AG20443 (cell line): ENCODE measurements at places on chromosomes 2 and 18.

GRCh38 chr18:32468147-32468845, 2.4 kb downstream of the GAREM1 start:
- no peak for DNase-seq

DNA sequence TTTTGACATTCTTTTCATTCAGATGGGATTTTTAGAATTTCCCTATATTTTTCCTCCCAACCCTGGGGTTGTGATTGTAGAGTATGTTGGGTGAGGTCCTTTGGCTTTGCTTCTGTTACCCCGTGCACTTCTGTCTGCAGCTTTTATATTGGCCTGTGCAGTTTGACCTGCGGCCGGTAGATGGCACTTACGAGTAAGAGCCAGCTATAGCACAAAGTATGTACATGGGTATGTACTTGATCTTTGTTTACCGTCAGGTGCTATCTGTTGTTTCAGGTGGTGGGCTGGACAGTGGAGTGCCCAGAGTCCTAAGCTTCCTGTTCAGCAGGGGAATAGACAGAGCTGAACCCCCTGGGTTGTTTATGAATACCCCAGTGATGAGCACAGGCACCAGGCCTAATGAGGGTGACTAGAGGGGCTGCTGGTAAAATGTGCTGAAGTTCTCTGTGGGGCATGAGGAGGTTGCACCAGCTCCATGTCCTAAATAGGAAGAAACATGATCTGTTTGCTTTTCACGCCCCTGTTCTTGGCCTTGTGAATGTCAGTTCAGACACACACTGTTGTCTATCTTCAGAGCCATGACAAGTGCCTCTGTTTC, 58.9 kb upstream of the THUMPD2 start:
- peak; percentile 65 for DNase-seq

DNA sequence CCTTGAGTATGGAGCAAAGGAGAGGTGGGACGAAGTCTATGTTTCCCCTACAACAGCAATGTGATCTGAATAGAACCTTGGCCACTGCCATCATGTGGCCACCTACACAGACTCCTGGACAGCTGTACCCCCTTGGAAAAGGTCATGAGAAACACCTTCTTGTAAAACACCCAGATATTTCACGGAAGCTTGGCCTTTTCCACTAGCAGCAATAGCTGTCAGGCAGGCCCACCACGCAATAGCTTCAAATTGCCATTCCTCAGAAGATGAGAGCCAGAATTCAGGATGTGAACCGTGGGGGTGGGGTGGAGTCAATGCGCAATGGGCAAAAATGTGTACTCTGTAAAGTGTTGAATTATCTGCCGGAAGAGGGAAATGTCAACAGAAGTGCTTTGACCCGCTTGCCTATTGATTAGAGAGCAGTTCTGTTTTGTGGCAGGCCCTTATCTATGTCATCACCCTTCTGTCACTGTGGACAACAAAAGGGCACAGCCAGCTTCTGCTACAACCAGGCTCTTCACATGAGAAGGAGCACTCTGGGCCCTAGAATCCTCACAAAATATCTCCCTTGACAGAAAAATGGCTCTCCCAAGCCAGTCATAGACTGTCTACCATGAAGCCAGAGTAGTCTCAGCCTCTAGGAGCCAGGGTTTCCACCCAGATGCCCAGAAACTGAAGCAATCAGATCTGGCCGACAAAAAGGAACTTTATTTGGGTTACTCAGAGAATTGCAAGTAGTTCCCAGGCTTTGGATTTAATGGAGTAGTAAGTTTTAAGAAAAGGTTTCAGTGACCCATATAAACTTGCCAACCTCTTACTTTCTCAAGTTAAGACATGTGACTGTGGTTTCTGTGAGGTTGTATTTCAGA, 9.5 kb downstream of the INPP1 start:
- peak; percentile 46 for DNase-seq

DNA sequence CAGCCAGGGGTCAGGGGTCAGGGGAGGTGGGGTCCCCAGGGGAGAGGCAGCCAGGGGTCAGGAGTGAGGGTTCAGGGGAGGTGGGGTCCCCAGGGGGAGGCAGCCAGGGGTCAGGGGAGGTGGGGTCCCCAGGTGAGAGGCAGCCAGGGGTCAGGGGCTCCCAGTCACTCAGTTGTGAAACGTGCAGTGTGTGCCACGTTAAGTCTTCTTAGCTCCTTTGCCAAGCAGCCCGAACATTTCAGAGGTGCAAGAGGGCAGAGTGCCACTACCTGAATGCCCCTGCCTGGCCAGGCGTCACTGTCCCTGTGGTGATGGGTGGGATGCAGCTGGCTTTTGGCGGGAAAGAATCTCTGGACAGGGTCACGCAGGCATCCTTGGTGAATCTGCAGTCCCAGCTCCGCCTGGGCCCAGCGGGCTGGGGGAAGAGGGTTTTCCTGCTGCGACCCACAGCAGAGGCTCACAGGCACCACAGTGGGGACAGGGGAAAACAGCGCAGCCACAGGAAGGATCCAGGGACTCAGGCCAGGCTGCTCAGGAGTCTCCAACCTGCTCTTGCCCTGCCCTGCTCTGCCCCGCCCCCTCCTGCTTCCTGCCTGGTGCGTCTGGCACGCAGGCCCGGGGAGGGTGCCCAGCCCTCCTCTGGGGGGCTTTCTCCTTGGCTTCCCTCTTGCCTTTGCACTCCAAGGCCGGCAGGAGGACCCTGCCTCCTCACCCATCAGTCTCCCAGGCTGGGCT, 188.3 kb downstream of the TWIST2 start:
- no peak for DNase-seq

DNA sequence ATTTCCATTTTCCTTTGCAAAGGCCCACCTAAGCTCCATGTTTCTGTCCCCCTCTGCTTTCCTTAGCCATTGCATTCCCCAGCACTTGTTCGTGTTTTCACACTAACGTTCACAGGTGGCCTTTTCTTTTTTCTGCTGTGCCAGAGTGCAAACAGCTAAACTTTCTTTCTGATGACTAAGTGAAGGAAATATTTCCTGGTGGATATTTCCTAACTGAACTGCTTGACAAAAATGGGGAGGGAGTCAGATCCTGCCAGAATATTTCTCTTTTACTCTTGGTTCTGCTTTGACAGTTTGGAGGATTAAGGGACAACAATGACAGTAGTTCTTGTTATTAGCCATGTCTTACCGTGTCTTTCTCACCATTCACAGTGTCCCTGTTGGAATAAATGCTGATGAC, 344.0 kb downstream of the ARHGAP15 start:
- DNase-seq = peak; percentile 69

DNA sequence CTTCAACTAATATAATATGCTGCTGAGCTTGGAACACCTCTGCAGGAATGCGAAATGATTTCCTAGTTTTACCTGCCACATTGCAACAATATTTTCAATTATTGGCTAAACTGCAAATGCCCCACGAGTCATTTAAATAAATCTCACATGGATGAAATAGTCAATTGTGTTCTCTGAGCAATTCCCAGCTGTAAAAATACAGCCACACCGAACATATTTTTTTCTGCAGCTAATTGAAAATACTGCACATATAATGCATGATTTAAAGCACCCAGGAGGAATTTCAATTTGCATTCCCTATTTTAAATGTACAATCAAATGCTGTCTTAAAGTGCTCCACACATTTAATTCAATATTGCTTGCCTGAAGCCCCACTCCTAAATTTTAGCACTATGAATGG, 18.6 kb downstream of the SERPINE2 start:
- DNase-seq = no peak

- no peak for DNase-seq
Observed at GRCh38 chr18:10942998-10943397, 206.4 kb downstream of the PIEZO2 start.

DNA sequence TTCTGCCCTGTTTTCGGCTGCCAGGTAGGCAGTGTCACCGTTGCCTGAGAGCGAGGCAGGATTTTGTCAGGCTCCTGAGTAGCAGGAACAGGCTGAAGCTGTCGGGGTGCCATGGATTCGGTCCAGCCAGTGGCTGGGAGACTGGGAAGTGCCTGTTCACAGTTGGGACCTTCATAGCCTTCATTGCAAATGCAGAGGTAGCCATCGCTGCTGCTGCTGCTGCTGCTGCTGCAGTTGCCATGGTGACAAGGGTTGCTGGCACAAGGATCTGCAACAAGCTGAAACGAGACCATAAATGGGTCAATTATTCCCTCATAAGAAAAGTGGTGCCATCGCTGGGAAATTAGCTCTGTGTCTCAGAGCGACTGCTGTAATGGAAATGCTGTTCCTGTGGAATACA, 122.7 kb downstream of the DNER start:
- DNase-seq = no peak

DNA sequence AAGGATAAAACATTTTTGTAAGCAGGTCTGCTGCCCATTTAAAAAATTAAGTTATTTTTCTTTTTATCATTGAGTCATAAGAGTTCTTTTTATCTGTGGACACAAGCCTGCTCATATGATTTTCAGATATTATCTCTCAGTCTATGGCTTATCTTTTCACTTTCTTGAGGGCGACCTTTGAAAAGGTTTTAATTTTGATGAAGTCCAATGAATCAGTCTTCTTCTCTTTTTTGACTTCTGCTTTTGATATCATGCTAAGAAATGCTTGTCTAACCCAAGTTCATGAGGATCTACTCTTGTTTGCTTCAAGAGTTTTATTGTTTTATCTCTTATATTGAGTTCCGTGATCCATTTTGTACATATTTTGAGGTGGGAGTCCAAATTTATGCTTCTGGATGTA, 36.5 kb downstream of the PSMD14 start:
- no peak for DNase-seq
